Activated CD8-positive, alpha-beta T cell treated with anti-CD3 and anti-CD28 coated beads for 36 hours (primary cell): ENCODE measurements at places on chromosomes 2 and 18. TPM values are rescaled to one million over a fixed set of nuclear protein-coding genes. Genes with fewer than 3 reads are reported as not detected.

The ALPG gene
- not detected for total RNA-seq

The CLEC4F gene
- not detected for total RNA-seq

The TSPYL6 gene
- total RNA-seq: not detected

The PLCL1 gene
- total RNA-seq: 0.69 TPM

DNA sequence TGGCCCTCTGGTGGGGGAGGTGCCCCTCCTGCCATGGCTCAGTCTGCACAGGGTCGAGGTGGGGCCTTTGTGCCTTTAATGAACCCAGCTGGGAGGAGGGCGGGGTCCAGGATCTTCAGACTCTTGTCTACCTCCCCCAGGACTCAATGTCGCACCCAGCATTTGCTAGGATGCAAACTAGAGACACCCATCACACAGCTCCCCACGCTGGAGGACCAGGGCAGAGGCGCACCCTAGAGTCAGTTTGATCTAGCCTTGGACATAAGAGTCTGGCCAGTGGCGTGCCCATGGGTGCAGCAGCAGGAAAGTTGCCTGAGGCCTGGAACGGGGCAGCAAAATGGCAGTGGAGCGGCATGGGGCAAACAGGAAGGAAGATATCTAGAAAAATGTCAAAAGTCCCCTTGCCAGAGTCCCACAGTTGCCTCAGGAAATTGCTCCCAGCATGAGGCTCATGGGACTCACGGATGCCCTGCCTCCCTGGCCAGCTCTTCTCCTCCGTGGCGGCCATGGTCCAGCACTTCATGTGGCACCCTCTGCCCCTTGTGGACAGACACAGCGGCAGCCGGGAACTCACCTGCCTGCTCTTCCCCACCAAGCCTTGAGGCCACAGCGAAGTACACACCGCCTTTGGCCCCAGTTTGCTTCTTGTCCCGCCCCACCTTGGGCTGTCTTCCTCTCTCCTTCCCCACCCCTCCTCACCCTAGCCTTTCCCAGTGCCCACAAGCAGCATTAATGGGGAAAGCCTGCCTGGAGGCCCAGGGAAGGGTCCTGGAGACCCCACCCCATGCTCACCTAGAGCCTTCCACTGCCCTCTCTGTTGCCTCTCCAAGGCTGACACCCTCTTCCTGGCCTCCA lies 17.7 kb downstream of the SH2D6 start:
- H3K27me3 ChIP-seq: no peaks in the 10 kb centered on the region
- no peak overlapping the region for H3K4me3 ChIP-seq

DNA sequence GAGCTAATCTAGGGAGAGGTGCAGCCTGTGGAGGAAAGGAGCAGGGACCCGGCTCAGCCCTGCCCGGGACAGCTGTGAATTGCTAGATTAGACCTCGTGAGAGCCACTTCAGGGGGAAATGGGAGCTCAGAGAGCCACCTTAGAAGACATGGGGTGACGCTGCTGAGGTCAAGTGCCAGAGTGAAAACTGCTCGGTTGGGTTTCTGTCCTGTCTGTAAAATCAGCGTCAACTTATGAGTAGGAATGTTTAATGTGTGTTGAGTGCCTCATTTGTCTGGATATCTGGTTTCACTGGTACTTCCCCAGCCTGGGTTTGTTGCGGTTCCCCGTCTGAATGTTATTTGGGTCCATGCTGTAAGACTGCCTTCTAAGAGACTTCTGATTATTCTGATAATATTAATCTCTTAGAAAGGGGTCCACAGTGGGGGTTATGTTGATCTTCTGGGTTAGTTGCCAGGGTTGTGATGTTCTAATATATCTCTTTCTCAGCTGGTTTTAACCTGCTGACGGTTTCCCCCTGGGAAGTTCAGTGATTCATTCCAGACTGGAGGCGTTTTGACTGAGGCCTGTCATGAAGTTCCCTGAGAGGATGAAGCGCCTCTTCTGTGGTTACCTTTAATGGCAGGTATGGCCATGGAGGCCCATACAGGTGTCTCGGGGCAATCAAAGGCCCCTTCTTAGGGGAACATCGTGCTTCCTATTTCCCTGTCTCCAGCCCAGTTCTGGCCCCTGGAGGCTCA lies 175.9 kb downstream of the SH3RF3 start:
- H3K4me3 ChIP-seq: no peak overlapping the region
- H3K27ac ChIP-seq: no peak overlapping the region
- peaks cover under 1% of the 10 kb centered on the region for H3K4me1 ChIP-seq
- H3K36me3 ChIP-seq: no peaks in the 10 kb centered on the region
- no peaks in the 10 kb centered on the region for H3K27me3 ChIP-seq

- H3K27me3 ChIP-seq: no peaks in the 10 kb centered on the region
- H3K4me1 ChIP-seq: no peaks in the 10 kb centered on the region
- no peak for DNase-seq
- no peak overlapping the region for H3K27ac ChIP-seq
- no peak overlapping the region for H3K4me3 ChIP-seq
These were observed 684.6 kb upstream of the FANCL start for GRCh38 chr2:58925676-58926081.

DNA sequence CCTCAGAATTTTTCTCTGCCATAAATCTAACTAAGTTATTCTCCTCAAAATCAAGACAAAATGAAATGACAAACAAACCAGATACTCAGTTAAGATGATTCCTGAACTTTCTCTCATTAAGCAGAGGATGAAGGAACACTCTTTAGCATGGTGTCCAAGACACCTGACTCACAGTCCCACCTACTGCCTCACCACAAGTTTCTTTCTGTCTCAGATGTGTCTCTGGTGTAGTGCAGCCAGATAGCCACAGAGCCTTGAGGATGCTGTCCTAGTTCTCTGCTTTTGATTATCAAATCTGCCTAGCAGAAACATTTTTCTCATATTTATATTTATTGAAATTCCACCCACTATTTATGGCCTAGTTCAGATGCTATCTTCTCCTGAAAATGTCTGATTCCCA lies 103.6 kb upstream of the TMEM200C start:
- H3K27ac ChIP-seq: no peak overlapping the region
- H3K4me3 ChIP-seq: no peak overlapping the region
- no peaks in the 10 kb centered on the region for H3K36me3 ChIP-seq
- no peak for DNase-seq
- H3K4me1 ChIP-seq: no peaks in the 10 kb centered on the region

DNA sequence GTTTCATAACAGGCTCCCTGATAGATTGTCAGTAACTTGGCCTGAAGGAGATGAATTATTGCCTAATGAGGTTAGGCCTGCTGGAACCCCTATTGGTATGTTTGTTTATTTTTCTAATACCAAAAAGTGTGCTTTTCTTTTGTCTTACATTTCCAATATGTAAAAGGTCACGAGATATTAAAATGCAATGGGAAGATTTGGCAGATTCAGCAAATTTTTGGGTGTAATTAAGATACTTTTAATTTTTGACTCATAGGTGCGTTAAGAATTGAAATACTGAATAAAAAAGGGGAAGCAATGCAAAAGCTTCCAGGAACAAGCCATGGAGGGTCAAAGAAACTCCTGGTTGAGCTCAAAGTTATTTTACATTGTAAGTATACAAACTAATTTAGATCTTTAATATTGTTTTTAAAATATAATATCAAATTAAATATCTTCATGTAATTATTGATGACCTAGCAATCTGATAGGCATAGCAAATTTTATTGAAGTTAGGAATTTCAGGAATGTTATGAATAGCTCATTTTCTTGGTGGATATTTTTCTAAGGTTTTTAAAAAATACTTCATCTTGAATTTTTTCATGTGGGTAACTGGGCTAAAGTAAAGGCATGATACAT lies 52.1 kb downstream of the SMCHD1 start:
- peaks cover 33% of the 10 kb centered on the region for H3K4me1 ChIP-seq
- no peak overlapping the region for H3K4me3 ChIP-seq
- no peak for DNase-seq
- H3K27ac ChIP-seq: peak overlapping the region; percentile 69
- no peaks in the 10 kb centered on the region for H3K27me3 ChIP-seq

DNA sequence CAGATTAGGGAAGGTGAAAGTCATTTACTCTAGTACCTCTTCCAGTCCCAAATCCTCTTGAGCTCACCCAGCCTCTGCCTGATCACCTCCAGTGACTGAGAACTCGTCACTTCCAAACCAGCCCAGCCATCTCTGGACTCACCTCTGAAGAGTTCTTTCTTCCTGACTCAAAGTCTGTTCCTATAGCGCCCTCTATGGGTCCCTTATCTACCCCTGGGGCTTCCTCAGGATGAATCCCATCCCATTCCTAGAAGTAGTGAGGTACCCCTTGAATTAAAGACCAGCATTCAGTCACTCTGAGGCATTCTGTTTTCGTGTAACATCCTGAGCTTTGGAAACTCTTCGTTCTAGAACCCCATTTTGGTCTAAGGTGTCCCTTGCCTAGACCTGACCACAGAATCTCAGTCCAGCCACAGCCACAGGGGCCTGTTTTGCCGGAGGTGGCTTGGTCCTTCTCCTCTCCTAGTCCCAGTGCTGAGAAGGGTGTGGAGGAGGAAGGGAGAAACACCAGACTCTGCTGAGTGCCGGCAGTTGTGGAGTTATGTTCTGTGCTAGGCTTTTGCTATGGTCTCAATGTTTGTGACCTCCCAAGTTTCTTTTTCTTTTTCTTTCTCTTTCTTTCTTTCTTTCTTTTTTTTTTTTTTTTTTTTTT lies 32.7 kb downstream of the SIX3 start:
- peaks cover 4% of the 10 kb centered on the region for H3K4me1 ChIP-seq
- DNase-seq: no peak
- H3K27ac ChIP-seq: no peak overlapping the region
- H3K36me3 ChIP-seq: no peaks in the 10 kb centered on the region
- peaks cover 1% of the 10 kb centered on the region for H3K27me3 ChIP-seq

DNA sequence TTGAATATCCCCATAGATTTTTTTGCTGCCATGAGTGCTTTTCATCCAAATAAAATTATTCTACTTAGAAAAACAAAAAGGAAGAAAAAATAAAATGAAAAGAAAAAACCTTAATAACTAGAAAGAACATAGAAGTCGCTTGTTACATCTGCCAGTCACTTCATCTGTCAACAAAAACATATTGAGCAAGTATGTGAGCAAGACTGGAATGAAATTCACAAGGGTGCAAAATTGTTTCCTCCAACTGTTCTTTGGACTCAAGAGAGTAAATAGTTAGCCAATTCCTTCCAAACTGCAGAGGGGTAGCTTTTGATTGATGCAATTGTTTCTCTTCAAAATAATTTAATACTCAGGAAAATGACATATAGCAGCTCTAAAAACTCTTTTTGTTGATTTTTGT lies 336.3 kb upstream of the CDH7 start:
- H3K36me3 ChIP-seq: no peaks in the 10 kb centered on the region
- no peak overlapping the region for H3K4me3 ChIP-seq
- no peak overlapping the region for H3K27ac ChIP-seq

GRCh38 chr2:11923935-11924334 lies 177.5 kb downstream of the LPIN1 start:
- no peaks in the 10 kb centered on the region for H3K36me3 ChIP-seq
- peaks cover 8% of the 10 kb centered on the region for H3K4me1 ChIP-seq
- H3K27ac ChIP-seq: no peak overlapping the region
- DNase-seq: no peak
- H3K4me3 ChIP-seq: no peak overlapping the region

- DNase-seq: no peak
- H3K27ac ChIP-seq: no peak overlapping the region
- peaks cover 2% of the 10 kb centered on the region for H3K4me1 ChIP-seq
These were observed 514.0 kb downstream of the GALR1 start for GRCh38 chr18:77763530-77764145.

DNA sequence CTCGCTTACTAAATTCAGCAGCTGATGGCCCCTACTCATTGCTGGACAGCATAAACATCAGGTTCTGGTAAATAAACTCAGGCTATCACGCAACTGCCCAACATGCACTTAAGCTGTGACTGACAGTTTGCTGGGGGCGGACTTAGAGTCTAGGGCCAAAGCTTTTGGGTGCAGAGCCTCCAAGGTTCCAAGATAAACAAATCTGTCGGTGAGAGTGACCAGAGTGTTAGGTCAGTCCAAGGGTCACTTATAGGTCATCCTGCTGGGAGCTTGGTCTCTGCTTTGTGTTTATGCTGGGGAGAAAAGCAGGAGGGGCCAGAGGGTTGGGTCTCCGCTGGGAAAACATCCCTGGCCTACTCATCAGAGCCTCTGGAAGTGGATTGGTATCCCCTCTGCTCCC lies 188.6 kb upstream of the GATA6 start:
- no peak for DNase-seq
- no peaks in the 10 kb centered on the region for H3K36me3 ChIP-seq
- H3K27ac ChIP-seq: no peak overlapping the region
- no peaks in the 10 kb centered on the region for H3K4me1 ChIP-seq
- peaks cover 4% of the 10 kb centered on the region for H3K27me3 ChIP-seq

DNA sequence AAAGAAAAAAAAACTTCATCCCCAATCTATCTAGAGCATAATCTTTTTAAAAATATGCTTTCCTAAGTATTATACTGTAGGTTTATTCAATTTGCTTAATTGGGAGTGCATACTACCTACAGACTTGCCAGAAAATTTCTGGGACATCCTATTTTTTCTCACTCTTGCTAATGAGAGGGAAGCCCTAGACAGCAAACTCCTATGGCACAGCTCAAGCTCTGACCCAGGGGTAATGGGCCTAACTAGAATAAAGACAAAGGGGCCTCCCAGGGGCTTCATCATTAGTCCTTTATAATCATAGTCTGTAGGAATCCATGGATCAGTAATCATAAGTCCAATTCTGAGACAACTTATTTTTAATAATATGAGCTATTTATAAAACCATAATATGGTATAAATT lies 142.6 kb upstream of the ITGA4 start:
- peaks cover 51% of the 10 kb centered on the region for H3K4me1 ChIP-seq
- no peak for DNase-seq
- peaks cover 5% of the 10 kb centered on the region for H3K36me3 ChIP-seq
- H3K27me3 ChIP-seq: no peaks in the 10 kb centered on the region
- H3K4me3 ChIP-seq: peak overlapping the region; percentile 42

DNA sequence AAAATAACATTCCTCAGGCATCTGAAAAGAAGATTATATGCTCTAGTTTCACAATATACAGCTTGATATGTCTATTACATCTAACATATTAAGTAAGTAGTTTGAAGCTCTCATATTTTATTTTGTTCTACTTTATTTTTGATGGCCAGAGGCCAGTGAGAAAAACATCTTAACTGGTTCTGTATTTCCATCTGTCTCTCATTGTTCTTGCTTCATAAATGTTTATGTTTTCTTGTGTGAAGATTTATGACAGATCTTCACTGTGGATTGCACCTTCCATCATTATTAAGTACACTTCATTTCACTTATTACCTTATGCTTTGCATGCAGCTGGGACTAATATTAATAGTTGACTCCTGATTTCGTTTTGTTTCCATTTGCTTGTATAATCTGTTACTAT lies 511.2 kb downstream of the TSN start:
- no peak for DNase-seq
- H3K27me3 ChIP-seq: no peaks in the 10 kb centered on the region
- no peaks in the 10 kb centered on the region for H3K4me1 ChIP-seq

- H3K4me3 ChIP-seq: no peak overlapping the region
- no peak for DNase-seq
- no peak overlapping the region for H3K27ac ChIP-seq
- H3K36me3 ChIP-seq: no peaks in the 10 kb centered on the region
- peaks cover 17% of the 10 kb centered on the region for H3K27me3 ChIP-seq
These were observed 312.0 kb downstream of the IRS1 start for GRCh38 chr2:226487573-226487972.
